Smooth muscle cell of the umbilical artery (primary cell): ENCODE measurements at places on chromosomes 7 and 10. TPM values are rescaled to one million over a fixed set of nuclear protein-coding genes. Genes with fewer than 3 reads are reported as not detected.

Gene TEX36
- total RNA-seq = not detected in 2 replicates

Gene PCLO
- 0.59 and 3.0 TPM in 2 replicates for total RNA-seq

Gene MKI67
- 0.89 and 12.4 TPM in 2 replicates for total RNA-seq

Gene RNLS
- total RNA-seq = 5.9 and 8.1 TPM in 2 replicates

Gene UBE2D4
- 8.6 and 9.8 TPM in 2 replicates for total RNA-seq

Gene EPO
- total RNA-seq = not detected in 2 replicates

Gene ZWINT
- total RNA-seq = 3.6 and 18.5 TPM in 2 replicates

Gene ADCYAP1R1
- not detected in 2 replicates for total RNA-seq

Gene TFPI2
- total RNA-seq = 649 and 876 TPM in 2 replicates

Gene SPAG6
- not detected in 2 replicates for total RNA-seq
